NK-92 treated with Interleukin-12 subunit alpha and Interleukin-12 subunit beta, amount 100 ng/mL, for 24 hours (cell line): ENCODE measurements at places on chromosomes 2 and 18.

DNA sequence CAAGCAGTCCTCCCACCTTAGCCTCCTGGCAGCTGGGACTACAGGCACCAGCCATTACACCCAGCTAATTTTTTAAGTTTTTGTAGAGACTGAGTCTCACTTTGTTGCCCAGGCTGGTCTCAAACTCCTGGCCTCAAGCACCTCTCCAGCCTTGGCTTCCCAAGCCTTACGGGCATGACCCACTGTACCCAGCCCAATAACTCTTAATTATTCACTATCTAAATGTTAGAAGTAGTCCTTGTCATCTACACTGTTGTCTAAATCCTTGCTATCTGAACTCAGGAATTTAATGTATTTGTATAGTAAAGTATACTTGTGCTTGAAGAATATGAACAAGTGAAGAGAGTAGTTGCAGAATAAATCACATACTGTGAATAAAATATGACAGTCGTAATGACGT is 37.9 kb upstream of the NBEAL1 start:
- no peak for DNase-seq

DNA sequence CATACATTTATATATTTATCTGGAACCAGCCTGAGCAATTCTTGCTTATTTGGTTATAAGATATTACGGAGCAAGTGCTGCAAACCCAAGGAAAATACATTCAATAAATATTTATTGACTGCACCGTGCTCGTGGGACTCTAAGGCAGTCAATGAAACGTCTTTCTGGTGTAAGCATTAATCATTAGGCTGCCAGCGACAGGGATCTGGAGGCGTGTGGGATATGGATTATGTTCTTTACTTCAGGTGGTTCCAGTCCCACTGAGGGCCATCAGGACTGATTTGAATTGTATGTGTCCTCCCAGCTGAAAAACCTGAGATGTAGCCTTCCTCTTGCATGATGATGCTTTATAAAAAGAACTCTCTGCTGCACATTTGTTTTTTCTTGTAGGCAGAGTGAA is 75.4 kb downstream of the TACR1 start:
- no peak for DNase-seq

DNA sequence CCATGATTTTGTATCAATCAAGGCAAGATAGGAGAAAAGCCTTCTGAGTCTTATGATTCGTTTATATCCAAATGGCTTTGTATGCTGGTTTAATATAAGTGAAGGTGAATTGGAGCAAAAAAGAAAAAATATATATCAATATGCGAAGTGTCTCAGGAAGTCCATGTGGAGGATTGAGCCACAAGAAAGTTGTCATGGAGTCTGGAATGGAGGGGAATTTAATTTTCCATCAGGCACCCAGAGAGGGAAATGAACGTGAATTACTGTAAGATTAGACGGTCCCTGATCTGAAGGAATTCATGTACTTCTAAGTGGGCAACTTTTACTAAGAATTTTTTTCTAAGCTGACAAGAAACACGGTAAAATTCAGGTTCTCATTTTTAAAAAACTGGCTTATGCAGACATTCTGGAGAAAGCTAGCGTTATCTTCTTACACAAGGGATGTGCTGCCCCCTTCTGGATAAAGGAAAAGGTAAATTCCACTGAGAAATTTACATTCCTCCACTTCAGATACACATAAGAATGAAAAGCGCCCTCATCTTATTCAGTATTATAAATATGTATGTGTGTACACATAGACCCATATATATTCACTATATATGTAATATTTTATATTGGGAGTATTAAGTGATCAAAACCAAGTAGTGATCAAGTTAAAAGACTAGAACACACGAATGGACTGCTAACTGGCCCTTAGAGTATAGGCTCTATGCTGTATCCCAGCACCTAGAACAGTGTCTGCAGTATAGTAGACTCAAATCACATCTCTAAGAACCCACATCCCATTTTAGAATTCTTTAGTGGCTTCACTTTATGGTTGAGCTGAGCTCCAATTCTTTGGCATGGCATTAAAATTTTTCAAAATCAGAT is 289.0 kb upstream of the TFPI start:
- DNase-seq: no peak

- no peak for DNase-seq
Observed at GRCh38 chr2:216934151-216934550, 74.3 kb upstream of the TNP1 start.

DNA sequence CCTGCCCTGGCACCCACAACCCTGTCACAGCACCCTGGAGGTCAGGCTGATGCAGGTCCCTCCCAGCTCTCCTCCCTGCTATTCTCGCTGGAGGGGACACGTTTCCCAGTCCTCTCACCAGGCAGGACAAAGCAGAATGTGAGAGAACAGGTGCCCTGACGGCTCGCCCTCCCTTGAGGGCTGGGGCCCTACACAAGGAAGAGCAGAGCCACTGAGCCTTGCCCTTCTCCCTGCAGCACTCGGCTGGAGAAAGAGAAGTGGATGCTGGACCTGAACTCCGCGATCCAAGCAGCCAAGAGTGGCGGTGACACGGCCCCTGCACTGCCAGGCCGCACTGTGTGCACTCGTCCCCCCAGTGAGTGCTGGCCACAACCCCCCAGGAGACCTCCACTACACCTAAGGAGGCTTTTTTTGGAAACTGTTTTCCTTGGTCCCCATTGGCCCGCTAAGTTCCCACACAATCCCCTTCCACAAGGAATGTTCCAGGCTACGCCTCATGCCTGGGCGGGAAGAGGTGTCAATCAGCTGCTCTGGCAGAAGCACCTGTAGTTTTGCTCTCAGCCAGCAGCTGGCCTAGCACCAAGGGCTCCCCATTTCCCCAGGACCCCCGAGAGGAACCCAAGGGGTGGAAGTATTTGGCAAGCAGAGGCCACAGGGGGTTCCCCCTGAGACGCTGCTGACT is 17.4 kb downstream of the STK25 start:
- DNase-seq: no peak

DNA sequence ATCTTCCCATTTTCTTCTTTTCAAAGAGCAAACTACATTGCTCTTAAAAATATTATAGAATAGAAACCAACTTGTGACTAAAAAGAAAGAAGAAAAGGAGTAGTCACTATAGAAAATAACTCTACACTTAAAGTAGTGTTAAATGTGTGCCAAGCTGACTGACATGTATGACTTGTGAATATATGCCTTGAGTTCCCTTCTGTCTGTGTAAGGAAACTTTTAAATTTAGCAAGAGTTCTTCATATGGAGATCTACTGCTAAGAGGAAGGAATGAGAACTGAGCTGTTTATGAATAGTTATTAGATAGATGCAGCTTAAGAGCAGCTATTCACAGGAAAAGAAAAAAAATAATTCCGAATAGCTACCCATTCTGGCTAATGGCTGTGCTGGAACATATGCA is 1221.7 kb upstream of the ZEB2 start:
- DNase-seq: no peak

- DNase-seq: no peak
Observed at GRCh38 chr18:58462975-58463374, 165.9 kb downstream of the ALPK2 start.

GRCh38 chr2:100886085-100886484 is 66.1 kb downstream of the NPAS2 start:
- DNase-seq: no peak

DNA sequence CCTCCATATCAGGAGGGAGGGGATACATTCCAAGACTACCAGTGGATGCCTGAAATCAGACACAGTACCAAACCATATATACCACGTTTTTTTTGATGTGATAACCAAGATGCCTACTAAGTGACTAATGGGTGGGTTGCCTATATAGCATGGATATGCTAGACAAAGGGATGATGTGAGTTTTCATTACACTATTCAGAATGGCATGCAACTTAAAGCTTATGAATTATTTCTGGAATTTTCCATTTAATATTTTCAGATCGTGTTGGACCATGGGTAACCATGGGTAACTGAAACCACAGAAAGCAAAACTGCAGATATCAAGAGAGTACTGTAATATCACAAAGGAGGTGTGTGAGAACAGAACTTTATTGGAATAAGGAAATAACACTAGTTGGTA is 39.6 kb upstream of the CRACDL start:
- DNase-seq: no peak

DNA sequence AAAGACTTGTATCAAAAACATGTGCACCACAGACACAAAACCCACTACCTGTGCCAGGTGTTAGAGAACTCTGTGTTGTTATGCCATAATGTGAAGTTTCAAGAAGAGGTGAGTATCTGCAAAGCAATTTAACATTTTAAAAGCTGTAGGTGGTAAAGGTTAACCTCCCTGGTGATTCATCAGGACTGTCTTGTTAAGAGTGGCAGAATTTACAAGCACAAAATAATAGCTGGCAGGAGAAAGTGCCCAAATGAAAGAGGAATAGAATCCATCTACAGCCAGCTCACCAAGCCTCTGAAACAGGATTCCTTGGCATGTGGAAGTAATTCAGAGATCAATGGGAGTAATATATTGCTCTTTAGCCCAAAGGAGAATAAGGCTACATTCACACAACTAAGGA is 230.7 kb downstream of the AFF3 start:
- no peak for DNase-seq

DNA sequence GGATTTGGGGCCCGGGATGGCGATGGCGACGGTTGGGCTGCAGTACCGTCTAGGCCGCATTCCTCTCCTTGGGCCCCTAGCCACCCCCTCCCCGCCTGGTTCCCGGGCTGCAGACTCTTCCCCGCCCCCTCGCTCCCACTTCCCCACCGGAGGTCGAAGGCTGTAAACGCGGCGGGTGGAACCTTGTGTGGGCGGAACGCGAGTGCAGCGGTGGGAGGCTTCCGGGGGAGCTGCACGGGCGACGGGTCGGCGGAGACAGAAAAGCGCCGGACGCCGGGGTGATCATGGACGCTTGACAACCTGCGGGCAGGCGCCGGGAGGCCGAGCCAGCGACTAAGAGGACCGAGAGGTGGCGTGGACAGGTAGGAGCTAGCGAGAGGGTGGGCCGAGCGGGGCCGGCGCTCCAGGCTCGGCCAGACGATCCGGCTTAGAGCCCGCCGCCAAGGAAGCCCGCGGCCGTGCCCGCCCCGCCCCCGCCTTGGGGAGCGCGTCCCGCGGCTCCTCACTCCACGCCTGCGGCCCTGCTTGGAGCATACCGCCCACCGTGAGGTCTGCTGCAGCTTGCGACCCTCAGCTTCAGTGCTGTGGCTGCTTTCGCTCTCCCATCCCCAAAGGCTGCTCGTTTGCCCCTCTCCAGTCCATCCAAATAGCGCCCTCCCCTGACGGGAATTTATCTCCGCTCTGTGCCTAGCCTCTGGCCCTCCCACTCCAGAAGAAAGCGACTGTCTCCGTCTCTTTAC is at the start of gene COPS7B:
COPS7B (plus strand) TSS at position 269 of the 740 bp plus-strand sequence. CDS start 2,126 bp downstream, outside the sequence.
- peak; percentile 63 for DNase-seq

GRCh38 chr2:236175548-236176150 is 7.5 kb upstream of the GBX2 start:
- no peak for DNase-seq

DNA sequence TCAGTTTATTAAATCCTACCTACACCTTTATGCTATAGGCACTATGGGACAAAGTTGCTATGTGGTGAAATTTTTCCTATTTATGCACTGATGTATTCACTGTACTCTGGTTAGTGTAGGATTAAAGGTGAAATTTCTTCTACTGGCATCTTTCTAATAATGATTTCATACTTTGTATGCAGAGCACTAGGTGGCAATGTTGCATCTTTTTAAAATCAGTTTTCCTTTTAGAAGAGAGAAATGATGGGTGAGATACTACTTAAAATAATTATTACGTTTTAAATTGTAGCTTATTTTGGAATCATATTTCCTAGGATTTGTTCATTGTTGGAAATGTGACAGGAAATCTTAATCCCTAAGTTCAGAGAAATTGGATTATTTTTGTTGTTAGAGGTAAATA is 150.9 kb downstream of the CD8B2 start:
- no peak for DNase-seq

GRCh38 chr2:223037445-223037800 is 14.6 kb upstream of the KCNE4 start:
- DNase-seq: no peak

GRCh38 chr2:231513746-231514224 is 16.5 kb downstream of the NMUR1 start:
- DNase-seq: no peak

- DNase-seq: no peak
Observed at GRCh38 chr18:67901573-67901972, 385.1 kb upstream of the DSEL start.
